ENCODE measurements at places on chromosomes 5 and 9.

GRCh38 chr9:101140764-101141163, 112.2 kb downstream of the PLPPR1 start:
- DNase-seq: no peak

DNA sequence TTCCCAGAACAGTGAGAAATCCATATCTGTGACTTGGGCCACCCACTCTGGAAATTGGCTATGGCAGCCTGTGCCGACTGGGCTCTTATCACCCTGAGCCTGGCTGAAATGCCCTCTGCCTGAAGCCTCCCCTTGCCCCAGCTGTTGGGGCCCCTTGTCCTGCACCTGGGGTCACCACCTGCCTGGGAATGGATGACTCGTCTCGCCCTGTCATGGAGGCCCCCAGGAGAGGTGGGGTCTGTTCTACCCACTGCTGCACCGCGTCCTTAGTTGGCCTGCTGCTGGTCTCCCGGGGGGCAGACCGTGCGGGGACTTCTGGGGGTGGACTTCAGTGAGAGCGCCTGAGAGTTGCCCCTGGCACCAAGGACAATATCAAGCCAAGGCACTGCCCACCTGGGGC, 46.6 kb upstream of the COL5A1 start:
- DNase-seq: no peak

DNA sequence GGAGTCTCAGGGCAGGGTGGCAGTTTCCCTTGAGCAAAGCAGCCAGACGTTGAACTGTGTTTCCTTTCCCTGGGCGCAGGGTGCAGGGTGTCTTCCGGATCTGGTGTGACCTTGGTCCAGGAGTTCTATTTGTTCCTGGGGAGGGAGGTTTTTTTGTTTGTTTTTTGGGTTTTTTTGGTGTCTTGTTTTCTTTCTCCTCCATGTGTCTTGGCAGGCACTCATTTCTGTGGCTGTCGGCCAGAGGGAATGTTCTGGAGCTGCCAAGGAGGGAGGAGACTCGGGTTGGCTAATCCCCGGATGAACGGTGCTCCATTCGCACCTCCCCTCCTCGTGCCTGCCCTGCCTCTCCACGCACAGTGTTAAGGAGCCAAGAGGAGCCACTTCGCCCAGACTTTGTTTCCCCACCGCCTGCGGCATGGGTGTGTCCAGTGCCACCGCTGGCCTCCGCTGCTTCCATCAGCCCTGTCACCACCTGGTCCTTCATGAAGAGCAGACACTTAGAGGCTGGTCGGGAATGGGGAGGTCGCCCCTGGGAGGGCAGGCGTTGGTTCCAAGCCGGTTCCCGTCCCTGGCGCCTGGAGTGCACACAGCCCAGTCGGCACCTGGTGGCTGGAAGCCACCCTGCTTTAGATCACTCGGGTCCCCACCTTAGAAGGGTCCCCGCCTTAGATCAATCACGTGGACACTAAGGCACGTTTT, 3.5 kb upstream of the PHYHD1 start:
- DNase-seq: no peak

GRCh38 chr9:117234103-117234502, 180.8 kb downstream of the ASTN2 start:
- no peak for DNase-seq

DNA sequence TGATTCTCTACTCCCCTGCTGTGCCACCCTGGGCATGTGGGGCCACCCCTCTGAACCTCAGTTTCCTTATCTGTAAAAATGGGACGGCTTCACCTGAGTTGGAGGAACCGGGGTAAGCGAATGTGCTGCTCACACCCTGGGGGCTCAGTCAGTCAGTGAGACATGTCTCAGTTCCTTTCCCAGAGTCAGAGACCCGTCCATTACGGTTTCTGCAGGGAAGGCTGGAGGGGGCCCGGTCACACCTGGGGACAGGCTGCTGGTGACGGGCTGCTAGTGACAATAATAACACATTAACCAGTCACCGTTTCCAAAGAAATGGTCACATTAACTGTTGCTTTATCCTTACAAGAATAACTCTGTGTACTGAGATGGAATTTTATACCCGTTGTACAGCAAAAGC, 282.4 kb downstream of the NSG2 start:
- DNase-seq: no peak

DNA sequence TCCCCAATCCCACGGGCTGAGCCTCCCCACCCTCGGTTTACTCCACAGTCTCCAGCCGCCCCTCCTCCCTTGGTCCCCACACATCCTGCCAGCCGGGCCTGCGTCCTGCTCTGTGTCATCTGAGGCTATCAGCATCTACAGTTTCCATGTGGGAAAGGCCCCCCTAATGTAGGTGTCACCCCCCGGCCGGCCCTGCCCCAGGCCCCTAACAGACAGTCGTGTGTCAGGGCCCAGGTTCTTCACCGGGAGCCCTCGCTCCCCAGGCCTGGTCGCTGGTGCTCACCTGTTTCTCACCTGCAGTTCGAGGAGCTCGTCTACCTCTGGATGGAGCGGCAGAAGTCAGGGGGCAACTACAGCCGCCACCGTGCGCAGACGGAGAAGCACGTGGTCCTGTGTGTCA, 62.7 kb downstream of the KCNT1 start:
- DNase-seq: no peak

DNA sequence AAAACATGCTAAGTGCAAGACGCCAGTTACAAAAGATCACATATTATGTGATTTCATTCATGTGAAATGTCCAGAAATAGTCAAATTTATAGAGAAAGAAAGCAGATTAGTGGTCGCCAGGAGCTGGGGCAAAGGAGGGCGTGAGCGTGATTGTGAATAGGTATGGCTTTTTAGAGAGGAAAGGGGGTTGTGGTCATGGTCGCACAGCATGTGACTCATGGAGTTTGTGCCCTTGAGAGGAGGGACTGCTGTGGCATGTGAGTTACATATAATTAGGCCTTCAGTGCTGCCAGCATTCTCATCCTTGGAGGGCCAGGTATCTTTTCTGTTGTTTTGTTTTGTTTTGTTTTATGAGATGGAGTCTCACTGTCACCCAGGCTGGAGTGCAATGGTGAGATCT, 21.2 kb upstream of the MARCHF6 start:
- no peak for DNase-seq

- DNase-seq: no peak
These were observed 38.8 kb upstream of the LIFR start for GRCh38 chr5:38595132-38595745.

DNA sequence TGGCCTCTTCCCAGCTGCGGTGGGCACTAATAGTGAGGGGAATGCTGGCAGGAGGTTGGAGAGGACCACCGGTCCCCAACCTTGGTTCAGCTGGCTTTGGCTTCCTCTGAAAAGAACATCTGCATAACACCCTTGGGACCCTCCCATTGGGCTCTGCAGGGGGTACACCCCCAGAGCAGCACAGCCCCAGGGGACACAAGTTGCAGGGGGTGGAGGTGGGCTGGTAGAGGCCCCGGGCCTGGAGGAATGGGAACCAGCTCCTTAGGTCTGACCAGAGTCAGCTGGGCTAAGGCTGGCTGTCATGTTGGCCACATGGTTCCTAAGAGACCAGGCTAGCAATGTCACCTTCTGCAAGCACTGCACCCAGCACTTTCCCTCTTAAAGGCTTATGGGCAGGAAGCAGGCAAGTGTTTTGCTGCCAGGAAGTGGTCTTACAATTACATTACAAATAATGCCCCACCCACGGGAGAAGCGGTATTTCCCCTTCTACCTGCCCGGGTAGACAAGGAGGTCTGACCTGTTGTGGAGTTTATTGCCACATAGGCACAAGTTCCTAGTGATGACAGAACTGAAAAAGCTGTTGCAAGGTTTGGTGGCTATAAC, 18.1 kb downstream of the GCNT4 start:
- DNase-seq: peak; percentile 18

DNA sequence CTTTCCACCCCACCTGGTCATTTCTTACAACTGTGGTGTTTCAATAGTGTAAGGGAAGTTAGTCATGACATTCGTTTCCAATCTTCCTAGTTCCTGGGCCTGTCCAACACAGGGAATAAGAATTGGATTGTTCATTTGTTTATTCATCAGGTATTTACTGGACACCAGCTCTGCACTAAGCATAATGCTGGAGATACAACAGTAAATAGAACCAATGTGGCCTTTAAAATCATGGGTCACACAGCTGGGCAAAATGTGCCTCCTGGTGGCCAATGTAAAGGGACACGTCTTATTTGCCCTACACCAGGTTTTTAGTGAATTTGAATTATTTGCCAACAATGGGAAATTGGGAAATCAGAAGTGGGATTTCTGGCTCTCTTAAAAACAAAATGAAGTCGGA, 10.4 kb downstream of the ABLIM3 start:
- DNase-seq: no peak

- DNase-seq: no peak
These were observed 132.5 kb downstream of the CDH18 start for GRCh38 chr5:19855453-19855852.

DNA sequence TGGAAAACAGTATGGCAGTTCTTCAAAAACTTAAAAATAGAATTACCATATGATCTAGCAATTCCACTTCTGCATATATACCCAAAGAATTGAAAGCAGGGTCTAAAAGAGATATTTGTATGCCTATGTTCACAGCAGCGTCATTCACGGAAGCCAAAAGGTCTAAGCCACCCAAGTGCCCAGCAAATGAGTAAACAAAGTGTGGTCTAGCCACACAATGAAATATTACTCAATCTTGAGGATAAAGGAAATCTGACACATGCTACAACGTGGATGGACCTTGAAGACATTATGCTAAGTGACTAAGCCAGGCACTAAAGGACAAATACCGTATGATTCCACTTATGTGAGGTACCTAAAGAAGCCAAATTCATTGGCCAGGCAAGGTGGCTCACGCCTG, 11.1 kb upstream of the MED27 start:
- DNase-seq: no peak

DNA sequence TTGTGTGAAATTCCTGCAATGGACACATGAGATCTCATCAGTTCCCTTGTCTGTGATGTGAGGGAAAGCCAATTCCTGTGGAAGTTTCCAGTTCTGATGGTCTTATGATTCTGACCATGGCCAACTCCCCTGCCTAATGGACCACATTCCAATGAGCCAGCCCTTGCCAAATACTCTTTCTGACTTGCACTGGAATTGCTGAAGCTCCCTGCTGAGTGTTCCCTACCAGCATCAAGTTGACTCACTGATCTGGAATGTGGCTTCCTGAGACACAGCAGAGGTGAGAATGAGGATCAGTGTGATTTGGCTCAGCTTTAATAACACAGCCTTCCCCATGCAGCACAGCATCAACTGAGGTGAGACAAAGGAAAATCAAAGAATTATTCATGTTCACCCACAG, 427.8 kb downstream of the KDM4C start:
- DNase-seq: no peak

GRCh38 chr9:21060919-21061561, 16.7 kb downstream of the IFNB1 start:
- no peak for DNase-seq

- no peak for DNase-seq
These were observed 10.5 kb downstream of the C5orf46 start for GRCh38 chr5:147895864-147896263.
